ENCODE measurements at places on chromosomes 3 and 15.

GRCh38 chr15:90851940-90852339 is 16.4 kb upstream of the FURIN start:
- peaks cover 26% of the 10 kb centered on the region for H3K4me1 ChIP-seq
- no peaks in the 10 kb centered on the region for H3K36me3 ChIP-seq
- peak; percentile 54 for DNase-seq
- no peak overlapping the region for H3K4me3 ChIP-seq
- H3K27ac ChIP-seq: no peak overlapping the region
- no peaks in the 10 kb centered on the region for H3K27me3 ChIP-seq

- no peak overlapping the region for H3K4me3 ChIP-seq
- H3K27me3 ChIP-seq: no peaks in the 10 kb centered on the region
- no peaks in the 10 kb centered on the region for H3K4me1 ChIP-seq
- no peak overlapping the region for H3K27ac ChIP-seq
- peak; percentile 33 for DNase-seq
Observed at GRCh38 chr15:78909791-78910228, 35.0 kb downstream of the CTSH start.

- H3K27me3 ChIP-seq: no peaks in the 10 kb centered on the region
- H3K4me3 ChIP-seq: no peak overlapping the region
- no peaks in the 10 kb centered on the region for H3K36me3 ChIP-seq
- DNase-seq: no peak
Observed at GRCh38 chr3:171320750-171321558, 139.3 kb downstream of the TNIK start.

DNA sequence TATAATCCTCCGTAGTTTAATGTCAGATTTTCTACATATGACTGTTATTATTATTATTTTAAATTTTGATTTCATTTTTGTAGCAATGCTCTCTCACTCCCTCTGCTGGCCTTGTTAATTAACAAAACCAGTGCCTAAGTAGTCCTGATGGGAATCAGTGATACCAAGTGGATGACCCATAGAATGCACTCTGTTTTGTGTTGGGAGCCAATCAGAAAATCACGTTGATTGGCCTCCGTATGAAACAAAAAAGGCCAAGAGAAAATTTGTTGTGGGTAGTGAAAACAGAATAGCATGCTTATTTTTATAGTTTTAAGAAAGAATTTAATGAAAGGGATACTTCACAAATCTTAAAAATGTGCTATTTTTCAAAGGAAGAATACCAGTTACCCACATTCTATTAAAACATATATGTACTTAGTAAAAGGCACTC is 34.4 kb upstream of the MEIS2 start:
- DNase-seq: no peak
- H3K4me3 ChIP-seq: no peak overlapping the region
- H3K27ac ChIP-seq: no peak overlapping the region
- H3K27me3 ChIP-seq: no peaks in the 10 kb centered on the region

- no peaks in the 10 kb centered on the region for H3K4me1 ChIP-seq
- H3K4me3 ChIP-seq: no peak overlapping the region
- H3K27ac ChIP-seq: no peak overlapping the region
- H3K27me3 ChIP-seq: no peaks in the 10 kb centered on the region
Observed at GRCh38 chr3:127276995-127277394, 10.9 kb downstream of the PRR20G start.

- H3K36me3 ChIP-seq: no peaks in the 10 kb centered on the region
- no peak for DNase-seq
- no peaks in the 10 kb centered on the region for H3K4me1 ChIP-seq
- H3K27ac ChIP-seq: no peak overlapping the region
Observed at GRCh38 chr3:158165730-158166129, 55.8 kb downstream of the RSRC1 start.

DNA sequence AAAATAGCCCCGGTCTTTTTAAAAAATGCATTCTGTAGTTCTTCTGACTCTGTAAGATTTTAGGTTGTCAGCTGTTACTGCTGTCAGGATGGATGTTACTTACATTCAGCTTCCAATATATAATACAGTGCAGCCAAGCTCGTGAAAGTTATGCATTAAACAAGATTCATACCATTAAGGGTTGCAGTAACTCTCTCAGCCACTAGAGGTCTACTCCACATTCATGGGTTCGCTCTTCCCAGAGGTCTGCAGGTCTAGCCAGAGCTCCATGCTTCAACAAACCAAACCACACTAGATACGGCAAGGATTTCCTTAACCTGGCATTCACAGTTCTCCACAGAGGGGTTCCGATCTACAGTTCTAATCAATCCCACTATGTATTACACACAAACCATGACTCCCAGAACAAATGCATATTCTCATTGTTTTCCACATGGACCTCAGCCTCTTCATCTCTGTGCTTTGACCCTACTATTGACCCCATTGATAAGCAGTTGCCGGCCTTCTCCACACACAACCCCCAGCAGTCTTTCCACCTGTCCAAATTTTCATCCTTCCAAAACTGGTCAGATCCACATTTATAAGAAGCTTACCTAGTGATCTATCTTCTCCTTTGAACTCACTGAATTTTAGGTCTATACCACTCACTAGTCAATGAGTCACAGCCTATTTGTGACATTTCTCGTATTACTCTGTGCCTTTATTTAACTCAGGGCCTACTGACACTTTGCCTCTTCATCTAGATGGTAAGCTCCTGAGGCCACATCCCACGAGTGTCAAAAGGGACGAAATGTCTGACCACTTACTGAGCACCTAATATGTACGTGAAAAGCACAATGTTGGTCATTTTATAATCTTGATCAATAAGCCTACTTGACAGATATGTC is 33.7 kb downstream of the RORA start:
- H3K4me1 ChIP-seq: no peaks in the 10 kb centered on the region
- H3K4me3 ChIP-seq: no peak overlapping the region
- H3K27me3 ChIP-seq: peaks cover 4% of the 10 kb centered on the region
- DNase-seq: peak; percentile 46
- no peak overlapping the region for H3K27ac ChIP-seq

- no peaks in the 10 kb centered on the region for H3K36me3 ChIP-seq
- no peak for DNase-seq
- no peaks in the 10 kb centered on the region for H3K27me3 ChIP-seq
Observed at GRCh38 chr15:77352887-77353286, 67.0 kb downstream of the PEAK1 start.

DNA sequence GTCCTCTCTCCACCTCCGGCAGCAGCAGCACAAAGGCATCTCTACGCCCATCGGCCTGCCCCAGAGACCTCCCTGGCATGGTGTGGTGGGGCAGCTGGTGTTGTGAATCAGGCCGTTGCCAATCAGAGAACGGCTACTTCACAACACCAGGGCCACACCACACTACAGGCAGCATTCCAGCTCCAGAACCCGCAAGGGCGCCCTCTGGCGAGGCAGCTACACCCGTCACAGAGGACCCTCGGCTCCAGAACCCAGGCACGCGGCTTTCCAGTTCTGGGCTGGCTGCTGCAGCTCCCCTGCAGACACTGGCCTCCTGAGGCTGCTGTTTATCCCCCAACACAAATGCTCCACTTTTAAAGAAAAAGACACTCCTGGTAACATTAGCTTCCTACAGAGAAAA is 127.5 kb upstream of the TOPAZ1 start:
- no peaks in the 10 kb centered on the region for H3K4me1 ChIP-seq
- H3K27ac ChIP-seq: no peak overlapping the region
- no peak for DNase-seq
- no peak overlapping the region for H3K4me3 ChIP-seq

GRCh38 chr3:189688262-189688661 is 57.1 kb downstream of the TP63 start:
- no peak for DNase-seq
- H3K4me1 ChIP-seq: no peaks in the 10 kb centered on the region
- no peak overlapping the region for H3K4me3 ChIP-seq
- H3K36me3 ChIP-seq: no peaks in the 10 kb centered on the region
- no peak overlapping the region for H3K27ac ChIP-seq
